ENCODE measurements at places on chromosomes 11 and 22.
A peak's percentile ranks its signal among the peaks of the same experiment; 100 is the strongest.

- DNase-seq, result no peak
These were observed 4.6 kb downstream of the TMEM225 start for GRCh38 chr11:123880912-123881311.

- DNase-seq, result no peak
These were observed 67.0 kb downstream of the MIAT start for GRCh38 chr22:26724414-26724813.

- no peak for DNase-seq
These were observed 10.0 kb downstream of the NFRKB start for GRCh38 chr11:129885381-129885780.

DNA sequence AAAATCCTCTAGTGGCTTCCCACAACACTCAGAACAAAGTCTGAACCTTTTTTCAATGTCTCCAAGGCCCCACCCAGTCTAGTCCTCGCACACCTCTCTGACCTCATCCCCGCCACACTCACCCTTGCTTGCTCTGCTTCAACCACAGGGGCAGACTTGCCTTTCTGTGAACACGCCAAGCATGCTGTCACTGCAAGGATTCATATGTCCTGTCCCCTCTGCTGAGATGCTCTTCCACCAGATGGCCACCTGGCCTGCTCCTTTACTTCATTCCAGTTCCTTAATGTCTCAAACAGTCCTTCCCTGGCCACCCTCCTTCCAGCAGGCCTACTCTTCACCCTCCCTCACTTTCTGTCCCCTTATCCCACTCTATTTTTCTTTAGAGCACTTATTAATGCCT, 60.6 kb upstream of the ARHGAP20 start:
- no peak for DNase-seq

- no peak for DNase-seq
These were observed 35.0 kb upstream of the MOB2 start for GRCh38 chr11:1521382-1522080.

DNA sequence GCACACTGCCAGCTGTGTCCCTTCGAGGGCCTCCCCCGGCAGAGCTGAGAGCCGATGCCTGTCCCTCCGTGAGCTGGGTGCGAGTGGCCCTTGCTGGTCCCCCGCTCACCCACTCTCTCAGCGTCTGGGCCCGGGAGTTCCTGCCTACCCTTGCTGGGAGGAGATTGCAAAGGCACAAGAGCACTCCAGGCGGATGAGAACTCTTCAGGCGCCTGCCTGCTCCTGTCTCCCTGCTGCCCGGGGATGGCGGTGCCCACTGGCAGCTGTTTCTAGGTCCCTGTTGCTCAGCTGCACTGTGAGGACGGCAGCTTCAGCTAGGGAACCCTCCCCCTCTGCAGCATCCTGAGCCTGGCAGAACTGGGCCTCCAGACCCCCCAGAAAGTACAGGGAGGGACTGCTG, 61.1 kb downstream of the FLRT1 start:
- DNase-seq, result no peak

- DNase-seq, result no peak
These were observed 116.4 kb downstream of the TYR start for GRCh38 chr11:89293965-89294679.

- DNase-seq, result no peak
These were observed 56.9 kb downstream of the PKNOX2 start for GRCh38 chr11:125221461-125221860.

DNA sequence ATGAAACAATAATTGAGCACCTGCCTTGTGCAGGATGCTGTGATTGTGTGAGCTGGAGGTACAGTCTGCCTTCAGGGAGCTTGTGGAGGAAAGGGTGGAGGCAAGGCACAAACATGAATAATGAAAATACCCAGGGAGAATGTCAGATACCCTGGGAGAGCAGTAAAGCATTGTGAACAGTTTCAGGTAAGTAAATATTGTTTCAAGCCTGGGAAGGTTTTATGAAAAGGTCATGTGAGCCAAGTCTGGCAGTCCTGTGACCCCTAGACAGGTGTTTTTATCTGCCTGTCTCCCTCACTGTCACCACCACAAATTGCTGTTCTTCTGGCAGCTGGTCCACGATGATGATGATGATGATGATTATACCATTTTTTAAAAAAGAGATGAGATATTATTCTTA, 32.0 kb downstream of the SPECC1L start:
- DNase-seq, result no peak

GRCh38 chr22:20180640-20181039, 29.8 kb upstream of the CCDC188 start:
- no peak for DNase-seq

GRCh38 chr11:44305470-44306051, 4.4 kb downstream of the ALX4 start:
- no peak for DNase-seq

DNA sequence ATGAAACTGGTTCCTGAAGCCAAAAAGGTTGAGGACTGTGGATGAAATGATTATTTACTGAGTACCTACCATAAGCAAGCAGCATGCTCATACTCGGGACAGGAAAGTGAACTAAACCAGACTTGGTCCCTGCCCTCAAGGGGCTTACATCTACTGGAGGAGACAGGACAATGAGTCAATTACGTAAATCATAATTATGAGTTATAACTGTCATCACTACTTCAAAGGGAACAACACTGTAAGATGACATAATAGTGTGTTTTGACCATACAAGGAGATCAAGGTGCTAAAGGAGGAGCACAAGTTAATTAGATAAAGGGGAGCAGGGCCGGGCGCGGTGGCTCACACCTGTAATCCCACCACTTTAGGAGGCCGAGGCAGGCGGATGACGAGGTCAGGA, 2.5 kb downstream of the FAM227A start:
- no peak for DNase-seq

GRCh38 chr11:71179877-71180605, 72.3 kb downstream of the SHANK2 start:
- no peak for DNase-seq

DNA sequence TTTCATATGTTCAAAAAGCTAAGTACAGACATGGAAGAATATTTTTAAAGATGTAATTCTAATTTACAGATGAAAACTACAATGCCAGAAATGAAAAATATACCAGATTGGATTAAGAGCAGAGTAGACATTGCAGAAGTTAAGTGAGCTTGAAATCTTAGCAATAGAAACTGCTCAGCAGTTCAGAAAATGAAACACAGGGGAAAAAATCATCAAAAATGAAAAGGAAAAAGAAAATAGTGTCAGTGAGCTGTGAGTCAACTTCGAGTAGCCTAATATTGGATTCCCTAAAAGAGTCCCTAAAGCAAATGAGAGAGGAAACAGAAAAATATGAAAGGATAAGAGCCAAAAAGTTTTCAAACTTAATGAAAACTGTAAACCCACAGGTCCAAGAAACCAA, 25.8 kb upstream of the IL10RA start:
- DNase-seq, result no peak

DNA sequence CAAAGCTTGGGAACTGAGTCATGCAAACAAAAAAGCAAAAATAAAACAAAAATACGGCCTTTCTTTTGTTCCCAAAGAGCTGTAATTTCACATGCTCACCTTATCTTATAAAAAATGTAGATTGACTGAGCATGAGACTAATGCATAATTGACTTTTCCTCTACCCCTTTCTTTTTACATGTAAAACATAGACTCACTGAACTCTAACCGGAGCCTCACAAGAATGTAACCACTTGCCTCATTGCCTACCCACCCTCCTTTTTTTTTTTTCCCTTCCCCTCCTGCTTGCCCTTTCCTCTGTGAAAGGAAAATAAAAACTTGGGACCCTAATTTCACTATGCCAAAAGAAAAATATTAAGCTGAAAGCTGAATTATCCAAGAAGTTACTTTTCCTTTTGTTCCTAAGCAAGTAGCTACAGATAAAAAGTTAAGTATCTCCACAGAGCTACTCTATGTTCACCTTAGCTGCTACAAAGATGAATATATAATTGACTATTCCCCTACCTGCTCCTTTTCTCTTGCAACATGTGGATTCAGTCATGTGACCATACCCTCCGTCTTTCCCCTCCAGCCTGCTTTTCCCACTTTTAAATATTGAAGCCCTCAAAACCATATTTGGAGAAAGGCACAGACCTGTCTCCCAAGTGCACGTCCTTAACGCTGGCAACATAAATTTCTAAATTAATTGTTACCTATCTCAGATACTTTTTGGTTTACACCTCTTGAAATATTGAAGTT, 39.6 kb upstream of the WEE1 start:
- DNase-seq, result no peak

DNA sequence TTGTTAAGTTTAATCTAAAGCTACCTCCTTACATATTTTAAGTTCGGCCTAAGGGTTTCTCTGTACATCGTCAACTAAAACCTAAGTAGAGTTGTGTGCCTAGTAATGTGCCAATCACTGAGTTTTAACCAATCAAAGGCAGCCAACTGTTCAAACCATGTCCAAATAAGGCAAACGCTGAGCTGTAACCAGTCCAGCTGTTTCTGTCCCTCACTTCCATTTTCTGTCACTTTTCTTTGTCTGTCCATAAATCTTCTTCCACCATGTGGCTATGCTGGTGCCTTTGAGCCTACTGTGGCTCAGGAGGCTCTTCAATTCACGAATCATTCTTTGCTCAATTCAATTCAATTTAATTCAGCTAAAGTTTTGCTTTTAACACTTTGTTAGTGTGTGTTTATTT, 13.9 kb upstream of the ATXN10 start:
- no peak for DNase-seq

DNA sequence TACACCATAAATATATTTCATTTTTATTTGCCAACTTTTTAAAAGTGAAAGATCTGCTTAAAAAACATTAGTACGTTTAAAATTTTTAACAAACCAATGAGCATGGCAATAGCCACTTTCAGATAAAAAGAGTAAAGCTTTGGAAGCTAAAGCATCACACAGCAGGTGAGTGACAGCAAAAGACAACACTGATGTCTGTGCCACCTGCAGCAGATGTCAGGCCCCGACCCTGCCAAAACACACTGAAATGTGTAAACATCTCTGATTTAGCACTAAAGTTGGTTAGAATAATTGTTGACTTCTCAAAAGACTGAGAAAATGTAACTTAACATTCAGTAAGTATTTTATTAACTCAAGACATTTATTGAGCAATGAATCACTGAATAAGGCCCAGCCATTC, 232.9 kb downstream of the DLG2 start:
- DNase-seq, result no peak

GRCh38 chr22:37316875-37317371, 34.6 kb downstream of the CYTH4 start:
- DNase-seq, result peak; percentile 50

- no peak for DNase-seq
These were observed 972.8 kb downstream of the OPCML start for GRCh38 chr11:132559331-132560036.

- DNase-seq, result peak; percentile 38
These were observed 12.8 kb downstream of the MACROD1 start for GRCh38 chr11:64152841-64153691.

DNA sequence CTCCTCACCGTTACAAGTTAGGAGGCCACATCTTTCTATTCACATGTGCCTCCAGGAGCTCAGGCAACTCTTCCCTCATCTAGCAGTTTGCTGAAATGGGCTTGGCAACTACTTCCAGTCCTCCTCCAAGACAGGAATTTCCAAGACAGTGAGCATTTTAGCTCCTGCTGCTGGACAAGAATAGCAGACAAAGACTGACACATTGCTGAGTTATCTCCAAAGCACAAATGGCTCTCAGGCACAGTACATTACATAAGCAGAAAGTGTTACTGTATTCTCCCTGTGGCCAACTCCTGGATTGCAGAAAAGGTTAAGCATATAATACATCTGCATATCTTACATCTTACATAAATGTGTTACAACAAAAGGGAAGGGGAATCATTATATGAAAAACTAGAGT, 83.2 kb upstream of the POU2AF2 start:
- no peak for DNase-seq

GRCh38 chr11:22491555-22492225, 133.9 kb downstream of the FANCF start:
- no peak for DNase-seq

DNA sequence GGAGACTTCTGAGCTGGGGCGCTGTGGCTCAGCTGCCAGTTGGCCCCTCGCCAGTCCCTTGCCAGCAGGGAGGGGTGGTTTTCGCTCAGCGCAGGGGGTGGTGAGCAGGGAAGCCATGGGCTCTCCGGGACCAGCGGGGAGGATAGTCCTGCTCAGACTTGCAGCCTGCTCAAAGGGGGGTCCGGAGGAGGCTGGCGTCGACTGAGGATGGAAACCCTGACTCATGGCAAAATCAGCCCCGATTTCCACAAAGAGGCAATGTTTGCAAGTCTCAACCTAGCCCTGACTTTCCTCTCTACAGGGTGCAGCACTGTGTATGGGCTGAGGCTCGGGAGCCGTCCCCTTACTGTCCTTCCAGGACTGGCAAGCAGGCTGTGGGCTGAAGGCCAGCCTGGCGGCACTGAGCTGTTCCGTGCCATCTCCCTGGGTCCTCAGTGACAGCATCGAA, 35.1 kb downstream of the FBLN1 start:
- no peak for DNase-seq

GRCh38 chr11:30143098-30143705, 87.6 kb upstream of the FSHB start:
- DNase-seq, result no peak

DNA sequence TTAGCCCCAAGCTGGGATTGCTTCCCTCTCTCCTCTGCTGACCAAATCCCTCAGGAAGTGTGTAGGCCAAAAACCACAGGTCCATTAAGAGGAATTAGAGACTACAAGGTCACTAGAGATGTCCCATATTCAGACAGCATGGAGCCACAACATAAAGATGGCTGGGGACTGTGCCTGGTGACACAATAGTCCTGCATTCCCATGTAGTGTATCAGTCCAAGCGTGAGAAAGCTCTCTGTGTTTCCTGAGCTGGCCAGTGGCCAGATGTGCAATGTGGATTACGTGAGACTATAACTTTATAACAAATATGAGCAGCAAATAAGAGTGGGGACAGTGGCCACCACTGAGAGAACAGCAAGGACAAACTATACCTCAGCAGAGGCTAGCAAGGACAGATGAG, 7.6 kb upstream of the MS4A10 start:
- DNase-seq, result no peak

DNA sequence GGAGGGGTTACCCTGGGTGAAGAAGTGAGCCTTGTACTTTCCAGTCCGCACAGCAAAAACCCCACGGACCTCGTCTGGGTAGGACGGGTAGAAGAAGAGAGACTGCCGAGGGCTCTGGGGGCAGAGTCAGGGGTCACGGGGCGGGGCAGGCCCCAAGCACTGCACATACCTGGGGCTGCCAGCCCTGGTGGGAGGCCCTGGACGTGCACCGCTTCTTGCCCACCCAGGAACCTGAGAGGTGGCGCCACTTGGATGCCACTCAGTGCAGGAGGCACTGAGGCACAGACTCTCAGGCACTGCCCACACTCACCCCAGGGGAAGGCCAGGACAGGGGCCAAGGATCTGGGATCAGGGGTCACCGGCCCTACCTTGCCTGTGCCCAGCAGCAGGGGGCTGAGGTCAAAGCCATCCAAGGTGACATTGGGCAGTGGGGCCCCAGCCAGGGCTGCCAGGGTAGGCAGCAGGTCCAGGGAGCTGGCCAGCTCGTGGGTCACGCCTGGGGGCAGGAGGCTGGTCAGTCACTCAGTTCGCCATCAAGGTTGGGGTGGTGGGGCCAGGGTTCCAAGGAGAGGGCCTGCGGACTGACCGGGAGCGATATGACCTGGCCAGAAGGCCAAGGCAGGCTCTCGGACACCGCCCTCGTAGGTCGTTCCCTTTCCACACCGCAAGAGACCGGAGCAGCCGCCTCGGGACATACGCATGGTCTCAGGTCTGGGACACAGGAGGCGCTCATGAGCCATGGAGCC, 2.2 kb downstream of the ARSA start:
- no peak for DNase-seq

Data from effector memory CD4-positive, alpha-beta T cell (primary cell).